ENCODE measurements at places on chromosomes 2 and 18.

DNA sequence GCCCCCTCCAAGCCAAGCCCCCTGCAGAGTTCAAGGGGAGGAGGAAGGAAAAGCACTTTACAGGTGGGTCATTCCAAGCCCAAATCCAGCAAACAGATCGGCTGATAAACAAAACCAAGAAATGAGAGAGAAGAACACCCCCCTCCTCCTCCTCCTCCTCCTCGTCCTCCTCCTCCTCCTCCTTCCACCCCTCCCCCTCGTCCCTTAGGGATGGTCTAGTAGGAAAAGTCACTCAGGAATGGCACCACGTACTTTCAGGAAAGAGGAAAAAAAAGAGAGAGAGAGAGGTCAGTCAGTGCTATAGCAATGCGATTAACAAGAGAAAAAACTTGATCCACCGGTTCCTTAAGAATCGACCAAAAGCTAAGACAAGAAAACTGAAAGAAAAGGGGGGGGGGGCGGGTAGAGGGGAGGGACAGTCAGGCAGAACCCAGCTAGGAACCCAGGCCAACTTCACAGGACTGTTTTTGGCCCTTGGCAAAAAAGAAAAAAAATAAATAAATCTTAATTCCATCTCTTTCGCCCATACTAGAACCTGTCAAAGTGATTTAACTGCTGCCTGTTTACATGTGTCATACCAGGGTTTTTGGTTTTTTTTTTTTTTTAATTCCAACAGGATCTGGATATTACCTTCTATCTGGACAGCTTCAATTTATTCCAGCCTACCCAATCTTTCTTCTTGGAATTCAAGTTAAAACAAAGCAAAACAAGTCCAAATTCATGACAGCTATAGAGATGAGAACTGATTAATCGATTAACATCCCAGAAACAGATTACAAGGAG lies 906 bp downstream of the IKZF2 start:
- DNase-seq, result no peak

- no peak for DNase-seq
Observed at GRCh38 chr2:201959626-201960025, 74.0 kb upstream of the FZD7 start.

DNA sequence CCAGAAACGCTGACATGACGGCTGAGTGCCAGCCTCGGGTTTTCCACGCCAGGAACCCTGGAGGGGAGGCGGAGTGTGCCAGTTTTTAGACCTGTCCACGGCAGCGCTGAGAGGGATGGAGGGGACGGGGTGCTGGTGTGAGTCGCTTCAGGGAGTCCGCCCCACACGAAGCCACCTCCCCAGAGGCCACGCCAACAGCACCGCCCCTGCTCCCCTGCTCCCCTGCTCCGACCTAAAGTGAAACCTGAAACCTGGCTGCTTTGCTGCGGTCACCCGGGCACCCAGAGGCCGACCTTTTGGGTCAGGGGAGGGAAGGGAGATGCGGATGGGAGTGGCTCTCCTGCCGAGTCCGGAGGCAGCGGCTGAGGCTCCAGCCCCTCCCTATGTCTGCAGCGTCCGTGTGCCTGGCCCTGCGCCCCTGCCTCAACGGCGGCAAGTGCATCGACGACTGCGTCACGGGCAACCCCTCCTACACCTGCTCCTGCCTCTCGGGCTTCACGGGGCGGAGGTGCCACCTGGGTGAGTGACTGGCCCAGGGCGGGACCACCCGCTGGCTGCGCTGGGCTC lies 38.1 kb downstream of the SNED1 start:
- DNase-seq, result peak; percentile 50

DNA sequence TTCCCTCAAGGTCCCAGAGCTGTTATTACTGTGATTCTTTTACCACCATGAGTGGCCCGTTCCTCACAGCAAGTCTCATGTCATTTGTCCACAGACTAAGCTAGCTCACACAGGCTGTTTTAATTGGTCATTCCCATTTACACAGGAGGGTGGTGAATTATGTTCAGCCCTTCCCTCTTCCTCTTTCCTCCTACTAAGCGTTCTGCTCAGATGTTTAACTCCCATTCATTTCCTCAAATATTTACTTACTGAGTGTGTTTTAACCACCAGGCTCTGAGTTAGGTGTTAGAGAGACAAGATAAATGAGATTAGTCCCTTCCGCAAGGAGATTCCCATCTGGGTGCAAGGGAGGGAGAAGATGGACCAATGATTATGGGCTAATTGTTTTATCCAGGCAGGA lies 403.6 kb upstream of the ACVR2A start:
- no peak for DNase-seq

DNA sequence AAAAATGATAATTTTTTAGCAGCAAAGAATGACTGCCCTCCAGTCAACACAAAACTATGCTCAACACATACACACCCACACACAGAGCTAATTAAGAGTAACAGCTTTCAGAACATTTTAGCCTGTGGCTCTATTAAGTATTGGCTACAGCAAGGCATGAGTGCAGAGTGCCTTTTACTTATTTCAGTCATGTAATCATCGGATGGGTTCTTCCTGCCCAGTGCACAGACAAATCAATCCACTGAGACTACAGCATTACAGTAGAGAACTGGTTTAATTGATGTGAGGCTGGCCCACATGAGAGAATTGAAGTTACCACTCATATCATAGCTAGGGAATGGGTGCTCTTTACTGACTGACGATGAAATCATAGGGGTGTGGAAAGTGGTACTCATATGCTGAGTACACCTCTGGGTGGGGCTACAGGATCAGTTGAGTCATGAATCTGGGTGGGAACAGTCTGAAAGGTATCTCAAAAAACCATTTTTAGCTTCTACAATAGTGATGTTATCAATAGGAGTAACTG lies 241.0 kb downstream of the FSIP2 start:
- no peak for DNase-seq

GRCh38 chr2:149021271-149021719 lies 17.2 kb upstream of the LYPD6B start:
- DNase-seq, result no peak

DNA sequence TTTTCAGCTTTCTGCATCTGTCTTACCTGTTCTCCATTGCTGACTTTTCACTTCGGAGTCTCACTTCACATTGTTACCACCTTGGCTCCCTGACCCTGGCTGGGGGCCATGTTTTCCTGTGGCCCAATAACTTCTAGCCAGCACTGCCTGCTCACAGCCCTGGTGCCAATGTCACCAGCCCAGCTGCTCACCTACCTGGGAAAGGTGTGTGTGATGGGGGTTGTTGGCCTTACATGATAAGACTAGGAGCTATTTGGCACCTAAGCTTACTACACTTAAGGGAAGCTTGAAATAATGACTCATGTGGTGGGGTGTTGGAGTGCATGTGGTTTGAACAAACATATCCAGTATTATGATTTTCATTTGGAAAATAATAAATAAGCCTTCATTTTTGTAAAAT lies 37.5 kb upstream of the PGAP1 start:
- no peak for DNase-seq

GRCh38 chr2:164697688-164698461 lies 76.6 kb upstream of the GRB14 start:
- DNase-seq, result no peak
